ENCODE measurements at places on chromosomes 2 and 18. TPM values are rescaled to one million over a fixed set of nuclear protein-coding genes. Genes with fewer than 3 reads are reported as not detected.

- no peak for DNase-seq
Measured at GRCh38 chr2:151670346-151670745, 63.9 kb downstream of the NEB start.

DNA sequence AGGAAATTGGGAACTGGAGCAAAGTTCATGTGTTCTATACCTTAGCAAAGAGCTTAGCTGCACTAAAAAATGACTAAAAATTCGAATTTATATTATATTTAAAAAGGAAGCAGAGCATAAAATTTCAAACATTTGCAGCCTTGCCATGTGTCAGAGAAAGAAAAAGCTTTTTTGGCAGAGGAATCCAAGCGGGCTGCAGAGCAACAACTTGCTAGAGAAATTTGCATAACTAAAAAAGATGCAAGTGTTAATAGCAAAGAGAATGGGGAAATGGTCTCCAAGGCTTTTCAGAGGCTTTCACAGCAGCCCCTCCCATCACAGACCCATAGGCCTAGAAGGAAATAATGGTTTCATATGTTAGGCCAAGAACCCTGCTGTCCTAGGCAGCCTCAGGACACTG, 1315.9 kb downstream of the DSC3 start:
- DNase-seq = no peak

GRCh38 chr2:230319211-230319862, 7.7 kb upstream of the SP140L start:
- no peak for DNase-seq

DNA sequence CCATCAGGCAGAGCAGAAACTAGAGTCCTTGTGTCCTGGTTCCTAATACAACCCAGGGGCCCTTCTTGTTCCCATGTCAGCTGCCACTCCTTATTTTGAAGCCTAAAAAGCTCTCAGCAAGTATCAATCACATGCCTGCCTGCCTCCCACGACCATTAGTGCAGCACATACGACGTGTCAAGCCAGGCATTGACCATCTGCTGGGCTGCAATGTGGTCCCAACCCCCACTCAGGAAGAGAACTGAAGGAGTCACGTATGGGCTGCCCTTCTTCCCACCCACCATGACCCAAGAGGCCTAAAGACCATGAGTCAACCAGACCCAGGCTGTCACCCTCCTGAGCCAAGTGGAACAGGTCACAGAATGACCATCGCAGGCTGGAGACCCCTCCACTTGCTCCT, 98.8 kb downstream of the KLHL29 start:
- no peak for DNase-seq

DNA sequence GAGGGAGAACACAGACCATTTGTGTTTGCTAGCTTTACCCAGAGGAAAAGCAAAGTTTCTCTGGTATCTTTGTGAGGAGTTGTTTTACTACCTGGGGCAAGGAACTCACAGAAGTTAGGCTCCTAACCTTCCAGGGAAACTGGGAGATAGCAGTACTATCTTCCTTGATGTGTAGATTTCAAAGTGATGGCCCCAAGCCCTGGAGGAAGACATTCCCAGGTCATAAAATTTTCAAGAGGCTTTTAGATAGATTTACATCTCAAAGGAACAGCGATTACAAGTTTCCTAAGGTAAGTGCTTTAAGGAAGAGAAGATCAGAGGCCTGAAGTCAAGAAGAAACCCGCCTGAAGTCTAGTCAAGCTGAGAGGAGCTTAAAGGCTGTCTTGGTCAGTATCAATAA, 1187.8 kb upstream of the TMEFF2 start:
- DNase-seq = no peak

GRCh38 chr2:136004965-136005364, 19.5 kb upstream of the DARS1 start:
- DNase-seq = no peak

GRCh38 chr2:177164584-177165052, 48.0 kb upstream of the HNRNPA3 start:
- DNase-seq = peak; percentile 89

GRCh38 chr2:173442542-173442941, 87.9 kb downstream of the CDCA7 start:
- no peak for DNase-seq

DNA sequence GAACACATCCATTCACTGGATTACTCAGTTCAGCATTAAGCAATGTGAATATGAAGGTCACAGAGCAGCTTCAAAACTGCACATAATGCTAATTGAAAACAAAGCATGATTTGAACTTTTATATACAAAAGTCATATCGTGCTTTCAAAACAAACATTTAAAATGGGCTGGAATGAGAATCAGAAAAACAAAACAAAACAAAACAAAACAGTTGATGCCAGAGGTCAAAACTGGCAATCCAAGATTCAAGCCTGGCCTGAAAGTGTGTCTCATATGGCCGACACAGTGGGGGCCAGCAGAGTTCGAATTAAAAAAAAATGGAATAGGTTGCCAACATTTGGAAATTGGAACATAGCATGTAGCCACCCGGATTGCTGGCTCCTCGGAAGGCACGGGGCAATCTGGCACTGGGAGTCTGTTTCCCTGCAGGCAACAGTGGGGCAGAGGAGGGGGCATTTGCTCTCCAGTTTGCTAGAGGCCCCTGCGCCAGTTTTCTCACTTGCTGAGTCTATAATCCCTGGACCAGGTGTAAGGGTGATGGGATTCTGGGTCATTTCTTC, 294.4 kb downstream of the ZNF521 start:
- DNase-seq = no peak

DNA sequence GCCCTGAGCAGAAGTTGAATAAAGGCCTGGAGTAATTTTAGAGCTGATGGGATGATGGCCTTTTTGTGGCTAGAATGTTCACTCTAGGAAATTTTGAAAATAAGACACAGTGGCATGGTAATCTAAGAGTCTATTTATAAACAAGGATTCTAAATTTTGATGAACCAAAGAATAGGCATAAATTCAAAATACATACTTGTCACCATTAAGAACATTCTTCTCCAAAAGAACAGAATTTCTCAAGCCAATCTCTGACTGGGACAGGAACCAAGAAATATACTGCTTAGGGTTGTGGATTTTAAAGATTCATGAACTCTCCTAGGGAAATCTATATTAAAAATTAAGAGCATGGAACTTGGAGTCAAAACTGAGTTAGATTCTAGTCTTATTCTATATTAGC, 98.2 kb upstream of the SETBP1 start:
- no peak for DNase-seq

DNA sequence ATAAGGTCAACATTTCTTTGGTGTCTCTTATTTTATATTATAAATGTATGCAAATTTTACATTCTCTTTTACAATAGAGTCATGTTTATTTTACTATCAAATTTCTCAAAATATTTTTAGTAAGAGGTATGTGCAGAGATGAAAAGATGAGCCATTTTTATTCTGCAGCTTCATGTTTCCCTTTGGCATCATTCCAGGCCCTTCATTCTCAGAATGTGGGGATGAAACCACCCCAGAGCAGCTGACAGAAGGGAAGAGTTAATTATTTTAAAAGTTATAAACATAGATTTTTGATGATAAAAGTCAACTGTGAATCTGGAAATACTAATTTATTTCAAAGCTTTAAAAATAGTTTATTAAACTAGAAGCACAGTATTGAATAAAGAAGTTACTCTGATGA, 12.8 kb upstream of the FSHR start:
- no peak for DNase-seq

GRCh38 chr2:189016311-189016861, 42.2 kb downstream of the COL3A1 start:
- peak; percentile 61 for DNase-seq

Gene MARCHF4
- total RNA-seq = not detected

Gene PPP1R1C
- 12.1 TPM for total RNA-seq

Gene RNF144A
- total RNA-seq = 23.2 TPM

Gene CFAP65
- total RNA-seq = 0.07 TPM

Gene SCN9A
- 1.4 TPM for total RNA-seq

Gene RUFY4
- not detected for total RNA-seq

All from cardiac muscle cell (in vitro differentiated cells and primary cell).